Chondrocyte (in vitro differentiated cells): ENCODE measurements at places on chromosomes 4 and X. TPM values are rescaled to one million over a fixed set of nuclear protein-coding genes. Genes with fewer than 3 reads are reported as not detected.

- DNase-seq = no peak
- H3K27me3 ChIP-seq = no peaks in the 10 kb centered on the region
- no peak overlapping the region for H3K27ac ChIP-seq
- no peaks in the 10 kb centered on the region for H3K36me3 ChIP-seq
- H3K4me1 ChIP-seq = peaks cover 34% of the 10 kb centered on the region
- no peak overlapping the region for H3K4me3 ChIP-seq
Observed at GRCh38 chr4:123941306-123941705, 544.7 kb downstream of the SPRY1 start.

DNA sequence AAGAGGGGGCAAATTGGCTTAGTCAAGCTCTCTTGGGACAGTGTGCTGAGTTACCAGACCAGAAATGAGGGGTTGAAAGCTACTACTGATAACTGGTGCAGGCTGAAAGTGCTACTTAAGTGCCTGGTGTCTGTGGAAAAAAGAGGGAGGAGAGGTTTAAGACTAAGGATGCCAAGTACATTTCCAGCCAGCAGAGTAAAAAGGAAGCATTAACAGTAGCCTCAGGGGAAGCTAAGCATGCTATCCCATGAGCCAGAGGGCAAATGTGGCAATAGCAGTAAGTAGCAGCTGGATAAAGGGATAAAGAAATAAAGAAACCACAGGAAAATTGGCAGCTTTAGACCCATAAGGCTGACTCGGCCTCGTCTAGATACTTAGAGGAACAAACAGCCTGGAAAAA, 196.3 kb upstream of the MAB21L2 start:
- H3K4me1 ChIP-seq = peaks cover 32% of the 10 kb centered on the region
- no peaks in the 10 kb centered on the region for H3K27me3 ChIP-seq
- no peak for DNase-seq
- peak overlapping the region; percentile 62 for H3K27ac ChIP-seq
- no peaks in the 10 kb centered on the region for H3K36me3 ChIP-seq
- H3K4me3 ChIP-seq = no peak overlapping the region

GRCh38 chr4:106579236-106579635, 210.7 kb upstream of the GIMD1 start:
- peaks cover 16% of the 10 kb centered on the region for H3K4me1 ChIP-seq
- H3K36me3 ChIP-seq = no peaks in the 10 kb centered on the region
- DNase-seq = no peak
- no peak overlapping the region for H3K27ac ChIP-seq

DNA sequence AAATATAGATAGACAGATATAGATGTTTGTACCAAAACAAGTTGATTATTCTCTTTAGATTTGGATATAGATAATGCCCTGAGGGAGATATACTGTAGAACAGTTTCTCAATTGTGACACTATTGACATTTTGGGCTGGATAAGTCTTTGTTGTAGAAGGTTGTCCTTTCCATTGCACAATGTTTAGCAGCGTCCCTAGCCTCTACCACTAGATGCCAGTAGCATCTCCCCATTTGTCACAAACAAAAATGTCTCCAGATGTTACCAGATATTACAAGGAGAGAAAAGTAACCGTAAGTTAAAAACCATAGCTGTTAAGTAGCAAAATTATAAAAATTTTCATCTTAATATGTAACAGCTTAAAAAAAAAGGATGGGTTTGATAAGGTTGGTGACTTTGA, 2595.3 kb downstream of the ARAP2 start:
- H3K27ac ChIP-seq = no peak overlapping the region

DNA sequence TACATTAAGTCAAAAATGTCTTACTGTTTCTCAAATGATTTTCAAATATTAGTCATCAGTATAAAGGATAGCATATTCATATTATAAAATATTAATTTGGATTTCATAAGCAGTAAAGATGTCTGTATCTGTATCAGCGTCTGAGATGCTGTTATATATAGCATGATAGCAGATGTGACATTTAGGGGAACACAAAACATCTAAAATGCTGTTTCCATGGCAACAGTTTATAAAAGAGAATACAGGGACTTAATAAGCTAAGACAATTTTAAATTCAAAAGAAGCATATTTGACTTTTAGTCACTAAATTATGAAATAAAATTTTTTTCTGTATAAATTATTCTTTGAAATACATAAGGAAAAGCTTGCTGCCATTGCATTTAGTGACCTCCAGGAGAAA, 432.2 kb downstream of the PDGFC start:
- DNase-seq = no peak
- H3K4me1 ChIP-seq = peaks cover 29% of the 10 kb centered on the region
- peaks cover 2% of the 10 kb centered on the region for H3K36me3 ChIP-seq
- H3K27ac ChIP-seq = no peak overlapping the region
- no peak overlapping the region for H3K4me3 ChIP-seq

GRCh38 chrX:109464231-109464630, 17.7 kb downstream of the GUCY2F start:
- peak overlapping the region; percentile 18 for H3K27ac ChIP-seq
- no peak overlapping the region for H3K4me3 ChIP-seq
- H3K36me3 ChIP-seq = peaks cover 4% of the 10 kb centered on the region
- peaks cover 11% of the 10 kb centered on the region for H3K27me3 ChIP-seq
- peaks cover 9% of the 10 kb centered on the region for H3K4me1 ChIP-seq
- no peak for DNase-seq

DNA sequence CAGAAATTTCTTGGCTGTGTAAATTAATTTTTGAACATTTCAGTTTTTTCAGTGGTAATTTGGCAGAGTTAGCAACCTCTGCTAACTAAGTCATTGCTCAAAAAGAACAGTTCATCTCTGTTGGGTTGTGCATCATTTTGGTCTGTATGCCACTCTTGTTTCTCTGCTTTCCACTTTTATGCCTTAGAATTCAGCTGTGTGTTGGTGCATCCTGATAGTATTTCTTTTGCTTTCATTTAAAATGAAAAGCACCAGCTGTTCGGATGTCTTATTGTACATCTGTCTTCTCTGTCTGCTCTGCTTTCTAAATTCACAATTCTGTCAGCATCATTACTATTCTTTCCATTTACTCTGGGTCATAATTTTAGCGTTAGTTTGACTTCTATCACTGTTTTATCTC, 388.2 kb upstream of the NDST4 start:
- H3K27me3 ChIP-seq = no peaks in the 10 kb centered on the region
- no peak overlapping the region for H3K4me3 ChIP-seq
- DNase-seq = no peak
- H3K27ac ChIP-seq = no peak overlapping the region
- H3K4me1 ChIP-seq = peaks cover 17% of the 10 kb centered on the region

- no peak overlapping the region for H3K4me3 ChIP-seq
- H3K4me1 ChIP-seq = peaks cover 17% of the 10 kb centered on the region
- H3K36me3 ChIP-seq = no peaks in the 10 kb centered on the region
Observed at GRCh38 chrX:130300010-130300282, 31.2 kb upstream of the ZNF280C start.

GRCh38 chrX:136789856-136790255, 9.1 kb upstream of the ARHGEF6 start:
- no peaks in the 10 kb centered on the region for H3K27me3 ChIP-seq
- no peak overlapping the region for H3K27ac ChIP-seq
- DNase-seq = no peak
- no peaks in the 10 kb centered on the region for H3K36me3 ChIP-seq
- H3K4me1 ChIP-seq = no peaks in the 10 kb centered on the region
- H3K4me3 ChIP-seq = no peak overlapping the region

DNA sequence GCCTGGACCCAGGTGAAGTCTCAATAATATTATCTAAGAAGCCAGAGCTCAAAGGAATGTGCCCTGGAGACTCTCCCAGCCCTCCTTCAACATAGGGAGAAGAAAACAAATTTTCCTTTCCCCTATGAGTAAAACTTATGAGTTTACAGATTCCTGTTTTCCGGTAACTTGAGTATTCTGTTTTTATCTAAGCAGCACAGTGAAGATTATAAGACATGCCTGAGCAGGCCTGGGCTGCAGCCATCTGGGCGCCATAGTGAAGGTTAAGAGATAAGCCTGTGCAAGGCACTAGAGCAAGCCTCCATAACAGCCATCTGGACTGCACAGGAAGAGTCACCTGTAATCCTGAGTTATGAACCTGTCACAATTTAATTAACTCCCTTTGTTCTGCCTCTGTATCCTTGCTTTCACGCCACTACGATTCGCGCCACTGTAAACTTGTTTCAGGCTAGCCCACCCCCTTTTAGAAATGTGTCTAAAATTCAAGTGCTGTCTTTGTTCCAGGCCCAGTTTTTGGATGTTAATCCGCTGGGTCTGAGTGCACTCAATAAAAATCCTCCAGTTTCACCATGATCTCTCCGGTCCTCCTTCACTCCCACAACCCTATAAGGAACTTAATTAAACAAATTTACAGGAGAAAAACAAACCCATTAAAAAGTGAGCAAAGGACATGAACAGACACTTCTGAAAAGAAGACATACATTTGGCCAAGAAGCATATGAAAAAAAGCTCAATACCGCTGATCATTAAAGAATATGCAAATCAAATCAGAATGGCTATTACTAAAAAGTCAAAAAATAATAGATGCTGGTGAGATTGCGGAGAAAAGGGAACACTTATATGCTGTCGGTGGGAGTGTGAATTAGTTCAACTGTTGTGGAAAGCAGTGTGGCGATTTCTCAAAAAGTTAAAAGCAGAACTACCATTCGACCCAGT, 189.5 kb downstream of the APBB2 start:
- H3K27me3 ChIP-seq = no peaks in the 10 kb centered on the region
- peaks cover 21% of the 10 kb centered on the region for H3K4me1 ChIP-seq
- peaks cover 36% of the 10 kb centered on the region for H3K36me3 ChIP-seq
- no peak for DNase-seq

GRCh38 chr4:117400039-117400835, 314.9 kb upstream of the TRAM1L1 start:
- no peak for DNase-seq
- H3K4me1 ChIP-seq = peaks cover 18% of the 10 kb centered on the region
- H3K4me3 ChIP-seq = peak overlapping the region; percentile 46
- no peaks in the 10 kb centered on the region for H3K27me3 ChIP-seq
- H3K27ac ChIP-seq = peak overlapping the region; percentile 86
- H3K36me3 ChIP-seq = peaks cover 2% of the 10 kb centered on the region

- no peak overlapping the region for H3K4me3 ChIP-seq
- no peaks in the 10 kb centered on the region for H3K36me3 ChIP-seq
- peaks cover 12% of the 10 kb centered on the region for H3K27me3 ChIP-seq
- no peaks in the 10 kb centered on the region for H3K4me1 ChIP-seq
- H3K27ac ChIP-seq = no peak overlapping the region
- no peak for DNase-seq
Observed at GRCh38 chr4:169821402-169821801, 63.7 kb upstream of the HPF1 start.

- H3K27ac ChIP-seq = no peak overlapping the region
- DNase-seq = no peak
- peaks cover 57% of the 10 kb centered on the region for H3K4me1 ChIP-seq
- no peaks in the 10 kb centered on the region for H3K36me3 ChIP-seq
Observed at GRCh38 chr4:1049591-1049905, 38.1 kb downstream of the FGFRL1 start.

- no peak overlapping the region for H3K4me3 ChIP-seq
- no peak for DNase-seq
- H3K4me1 ChIP-seq = no peaks in the 10 kb centered on the region
- H3K27me3 ChIP-seq = peaks cover 2% of the 10 kb centered on the region
Observed at GRCh38 chr4:24988776-24989175, 42.0 kb downstream of the LGI2 start.

GRCh38 chr4:104494822-104495559, at the start of gene CXXC4:
Gene CXXC4 (minus strand): TSS chr4:104494894. CDS start chr4:104491802, 3,092 bp downstream.
- H3K4me1 ChIP-seq = peaks cover 27% of the 10 kb centered on the region
- peak; percentile 57 for DNase-seq
- H3K27ac ChIP-seq = no peak within 1 kb of the TSS
- H3K4me3 ChIP-seq = peak within 1 kb of the TSS; percentile 86

DNA sequence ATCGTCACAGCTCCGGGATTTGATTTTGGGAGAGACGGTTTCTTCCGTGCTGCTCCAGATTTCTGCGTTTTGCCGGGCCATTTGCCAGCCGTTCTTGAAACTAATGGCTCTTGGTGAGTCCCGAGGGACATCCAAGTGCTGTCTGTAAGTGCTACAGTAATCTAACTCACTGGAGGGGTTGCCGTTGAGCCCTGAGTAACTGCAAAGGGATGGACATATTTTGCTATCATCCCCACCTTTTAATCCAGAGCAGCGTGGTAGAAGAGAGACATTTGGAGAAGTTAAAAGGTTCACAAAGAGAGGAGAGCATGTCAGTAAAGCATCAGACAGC, 88.9 kb upstream of the PDLIM3 start:
- DNase-seq = no peak
- no peak overlapping the region for H3K4me3 ChIP-seq
- H3K4me1 ChIP-seq = no peaks in the 10 kb centered on the region
- peaks cover 32% of the 10 kb centered on the region for H3K36me3 ChIP-seq

ASB12 gene
- total RNA-seq = 0.27 to 0.44 TPM in 2 of 3 replicates, not detected in the other

OSTC gene
- 272 to 365 TPM (median 279 TPM) in 3 replicates for total RNA-seq

NUDT11 gene
- 8.9 to 11.8 TPM (median 10.6 TPM) in 3 replicates for total RNA-seq

RTL5 gene
- 8.5 to 14.4 TPM (median 14.1 TPM) in 3 replicates for total RNA-seq

BCAP31 gene
- 144 to 153 TPM (median 147 TPM) in 3 replicates for total RNA-seq
